ENCODE measurements at places on chromosomes 13 and 19.

DNA sequence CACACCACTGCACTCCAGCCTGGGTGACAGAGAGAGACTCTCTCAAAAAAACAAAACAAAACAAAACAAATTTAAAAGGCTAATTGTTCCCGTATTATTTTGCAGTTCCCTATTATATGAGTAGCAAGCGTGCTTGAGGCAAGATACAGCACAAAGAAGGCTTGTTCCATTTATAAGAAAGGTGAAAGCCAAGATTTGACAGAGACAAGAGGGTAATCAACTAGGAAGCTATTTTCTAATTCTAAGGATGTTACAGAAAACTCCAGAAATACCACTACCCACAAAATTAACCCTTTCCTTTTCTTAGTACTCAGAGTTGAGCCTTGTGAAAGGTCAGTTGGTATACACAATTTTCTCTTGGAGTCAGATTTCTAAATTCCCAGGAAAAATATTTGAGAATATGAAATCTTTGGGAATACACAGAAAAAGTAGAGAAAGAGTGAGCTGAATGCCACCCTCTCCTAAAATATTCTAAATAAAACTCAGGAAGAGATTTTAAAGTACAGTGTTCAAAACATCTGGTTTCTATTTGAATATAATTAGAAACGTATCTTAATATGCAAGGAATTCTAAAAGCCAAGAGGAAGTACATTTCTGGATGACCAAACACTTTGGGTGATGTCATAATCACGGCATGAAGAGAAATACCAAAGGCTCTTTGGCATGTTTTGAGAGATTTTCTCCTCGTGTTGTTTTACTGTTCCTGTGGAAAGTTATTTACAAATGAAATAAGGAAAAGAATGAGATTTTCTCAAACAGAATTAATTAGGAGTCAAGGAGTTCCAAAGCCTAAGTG is 63.0 kb upstream of the FLT1 start:
- no peak for DNase-seq

DNA sequence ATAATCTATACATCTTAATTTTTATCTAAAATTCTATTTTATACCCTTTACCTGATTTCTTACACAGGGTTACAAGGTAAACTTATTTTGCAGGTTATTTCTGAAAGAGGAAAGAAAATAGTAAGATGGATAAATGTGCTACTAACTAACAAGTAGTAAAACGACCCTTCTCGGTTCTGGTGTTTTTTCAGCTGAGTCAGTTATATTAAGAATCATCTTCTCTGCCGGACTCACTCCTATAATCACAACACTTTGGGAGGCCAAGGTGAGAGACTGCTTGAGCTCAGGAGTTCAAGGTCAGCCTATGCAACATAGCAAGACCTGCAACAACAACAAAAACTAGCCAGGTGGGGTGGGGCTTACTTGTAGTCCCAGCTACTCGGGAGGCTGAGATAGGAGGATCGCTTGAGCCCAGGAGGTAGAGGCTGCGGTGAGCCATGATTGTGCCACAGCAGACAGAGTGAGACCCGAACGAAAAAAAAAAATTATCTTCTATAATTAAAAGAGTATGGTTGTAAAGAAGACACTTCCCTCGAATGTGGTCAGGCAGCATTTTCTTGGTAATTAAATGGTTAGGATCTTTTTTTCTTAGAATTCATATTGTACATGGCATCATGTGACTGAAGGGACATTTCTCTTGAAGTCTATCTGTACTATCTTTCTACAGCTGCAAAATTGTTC is 27.9 kb upstream of the RCBTB2 start:
- DNase-seq: no peak

- no peak for DNase-seq
Observed at GRCh38 chr19:53019684-53020083, 6.0 kb downstream of the ERVV-1 start.

GRCh38 chr13:26221399-26221720 is 754 bp downstream of the RNF6 start:
- DNase-seq: no peak

GRCh38 chr19:33430674-33431277 is 57.3 kb downstream of the CEBPG start:
- no peak for DNase-seq

- DNase-seq: no peak
Observed at GRCh38 chr13:76879883-76880270, 6.3 kb downstream of the KCTD12 start.

DNA sequence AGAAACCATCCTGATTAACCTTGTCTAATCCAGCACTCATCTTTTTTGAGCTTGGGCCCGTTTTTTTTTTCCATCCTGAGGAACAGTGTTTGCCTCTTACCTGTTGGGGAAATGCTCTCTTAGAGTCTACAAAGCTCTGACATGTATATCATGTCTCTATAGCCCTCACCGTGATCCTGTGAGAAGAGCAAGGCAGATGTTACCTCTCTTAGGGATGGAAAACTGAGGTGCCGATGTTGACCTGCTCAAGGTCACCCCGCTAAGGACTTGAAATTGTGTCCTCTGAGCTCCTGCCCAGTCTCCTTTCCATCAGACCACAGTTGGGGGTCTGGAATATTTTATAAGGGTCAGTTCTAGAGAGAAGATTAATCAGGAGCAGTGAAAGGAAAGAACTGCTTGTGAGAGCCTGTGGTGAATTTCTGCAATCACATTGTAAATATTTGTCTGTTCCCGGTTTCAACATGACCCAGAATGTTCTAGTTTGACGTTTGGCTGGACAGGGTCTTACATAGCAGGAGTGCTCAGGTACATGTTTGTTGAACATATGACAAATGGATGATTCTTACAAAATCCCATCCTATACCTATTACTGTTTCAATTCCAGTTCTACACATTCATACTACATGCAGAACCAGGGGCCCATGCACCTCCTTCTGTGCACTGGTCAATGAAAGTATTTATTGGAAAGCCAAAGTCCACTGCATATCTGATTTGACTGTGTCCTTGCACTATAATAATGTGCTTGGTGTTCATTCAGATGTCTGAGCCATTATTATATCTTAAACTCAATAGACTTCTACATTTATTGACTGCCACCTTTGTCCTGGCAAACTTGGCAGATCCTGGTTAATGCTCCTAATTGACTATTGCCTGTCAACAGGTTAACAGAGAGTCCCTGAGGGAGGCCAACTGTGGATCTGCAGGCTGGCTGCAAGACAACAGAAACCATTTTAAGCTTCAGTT is 12.1 kb downstream of the SLC25A15 start:
- no peak for DNase-seq
